ENCODE measurements at places on chromosomes 7 and 10. TPM values are rescaled to one million over a fixed set of nuclear protein-coding genes. Genes with fewer than 3 reads are reported as not detected.

WNT8B gene
- total RNA-seq = 0.14 TPM

TMEM225B gene
- total RNA-seq = 0.27 TPM

NPC1L1 gene
- 5.9 TPM for total RNA-seq

UNCX gene
- not detected for total RNA-seq

OR6B1 gene
- not detected for total RNA-seq

C7orf57 gene
- total RNA-seq = not detected

CPN1 gene
- 24.9 TPM for total RNA-seq

LOXL4 gene
- total RNA-seq = 3.7 TPM

PNLIPRP3 gene
- not detected for total RNA-seq

FAM13C gene
- total RNA-seq = 0.18 TPM

CCDC146 gene
- 1.4 TPM for total RNA-seq

PRPS1L1 gene
- not detected for total RNA-seq

ADAM8 gene
- total RNA-seq = 16.8 TPM

SPDYE1 gene
- not detected for total RNA-seq

PNLIPRP2 gene
- total RNA-seq = 1.00 TPM

SEMA3C gene
- 25.8 TPM for total RNA-seq

FAM24B gene
- 19.0 TPM for total RNA-seq

OR13A1 gene
- total RNA-seq = not detected

CDK14 gene
- 22.5 TPM for total RNA-seq

EPHB6 gene
- 2.7 TPM for total RNA-seq

GSDME gene
- total RNA-seq = 35.2 TPM
